ENCODE measurements at places on chromosomes 7 and 10.

- DNase-seq, result no peak
These were observed 26.5 kb downstream of the ACSM6 start for GRCh38 chr10:95220539-95220938.

DNA sequence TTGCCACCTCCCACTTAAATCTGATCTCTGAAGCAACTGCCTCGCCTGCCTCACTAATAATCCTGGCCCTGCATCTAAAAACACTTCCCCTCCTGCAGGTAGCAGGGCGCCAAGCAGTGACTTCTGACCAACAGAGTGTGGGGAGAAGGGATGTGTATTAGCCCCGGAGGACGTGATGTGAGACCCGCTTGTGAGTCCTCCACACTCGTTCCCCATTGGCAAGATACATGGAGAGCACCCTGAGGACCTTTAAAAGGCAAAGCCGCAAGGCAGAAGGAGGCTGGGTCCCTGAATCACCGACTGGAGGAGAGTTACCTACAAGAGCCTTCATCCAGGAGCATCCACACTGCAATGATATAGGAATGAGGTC is 6.1 kb upstream of the PILRA start:
- DNase-seq, result no peak

- DNase-seq, result no peak
These were observed 10.8 kb downstream of the PARD3 start for GRCh38 chr10:34804306-34804705.

- DNase-seq, result no peak
These were observed 156.3 kb upstream of the PRSS58 start for GRCh38 chr7:142414135-142414534.

DNA sequence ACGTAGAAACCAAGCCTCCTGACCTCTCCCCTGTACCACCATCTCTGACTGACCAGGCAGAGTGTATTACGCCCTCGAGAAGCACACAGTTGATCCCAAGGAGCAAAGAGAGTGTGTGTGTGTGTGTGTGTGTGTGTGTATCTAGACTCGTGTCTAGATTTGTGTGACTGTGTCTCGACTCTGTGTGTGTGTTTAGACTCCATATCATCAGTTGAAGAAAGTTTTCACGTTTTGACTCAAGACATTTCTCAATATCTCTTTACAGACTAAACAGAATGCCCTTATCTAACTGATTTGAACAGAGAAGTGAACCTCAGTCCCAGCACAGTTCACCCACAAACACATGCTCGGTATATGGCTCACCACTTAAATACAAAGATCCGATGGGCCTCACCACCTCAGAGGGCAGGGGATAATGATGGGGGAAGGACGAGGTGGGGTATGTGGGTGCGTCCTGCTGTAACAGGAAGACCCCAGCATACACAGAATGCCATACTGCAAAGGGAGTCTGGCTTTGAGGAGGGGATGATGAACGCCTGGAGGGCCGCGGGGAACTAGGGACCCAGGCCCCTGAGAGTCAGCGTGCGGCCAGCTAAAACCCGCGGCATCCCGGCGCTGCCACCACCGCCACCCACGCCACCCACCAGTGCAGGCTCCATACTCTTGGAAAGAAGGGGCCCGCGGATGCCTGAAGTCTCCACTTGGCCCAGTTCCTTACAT is 780 bp downstream of the ALDH18A1 start:
- DNase-seq, result no peak

DNA sequence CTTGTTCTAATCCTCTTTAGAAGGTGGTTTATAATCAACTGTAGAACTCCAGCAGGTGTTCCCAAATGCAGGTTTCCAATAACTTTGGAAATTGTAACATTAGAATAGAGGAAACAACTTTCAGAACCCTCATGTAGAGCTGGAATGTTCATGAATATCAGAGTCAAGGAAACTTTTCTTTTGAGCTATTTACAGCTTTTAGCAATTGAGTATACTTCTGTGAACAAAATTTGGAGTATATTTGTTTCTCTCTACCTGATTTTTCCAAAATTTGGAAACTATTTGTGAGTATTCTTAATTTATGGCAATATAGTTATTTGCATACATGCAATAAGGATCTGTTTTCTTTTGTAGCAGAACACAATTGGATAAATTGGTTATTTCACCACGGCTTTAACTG is 2.8 kb upstream of the CFAP43 start:
- DNase-seq, result no peak

- no peak for DNase-seq
These were observed 50.8 kb upstream of the BTRC start for GRCh38 chr10:101303087-101303703.

- DNase-seq, result no peak
These were observed 2.2 kb upstream of the INPP5F start for GRCh38 chr10:119723624-119724023.

Data from fibroblast of skin of left biceps (primary cell).